Fibroblast of upper back skin (primary cell): ENCODE measurements at places on chromosomes 11 and 22.
A peak's percentile ranks its signal among the peaks of the same experiment; 100 is the strongest.

GRCh38 chr11:79466411-79466810 lies 25.6 kb upstream of the TENM4 start:
- peak; percentile 86 for DNase-seq

DNA sequence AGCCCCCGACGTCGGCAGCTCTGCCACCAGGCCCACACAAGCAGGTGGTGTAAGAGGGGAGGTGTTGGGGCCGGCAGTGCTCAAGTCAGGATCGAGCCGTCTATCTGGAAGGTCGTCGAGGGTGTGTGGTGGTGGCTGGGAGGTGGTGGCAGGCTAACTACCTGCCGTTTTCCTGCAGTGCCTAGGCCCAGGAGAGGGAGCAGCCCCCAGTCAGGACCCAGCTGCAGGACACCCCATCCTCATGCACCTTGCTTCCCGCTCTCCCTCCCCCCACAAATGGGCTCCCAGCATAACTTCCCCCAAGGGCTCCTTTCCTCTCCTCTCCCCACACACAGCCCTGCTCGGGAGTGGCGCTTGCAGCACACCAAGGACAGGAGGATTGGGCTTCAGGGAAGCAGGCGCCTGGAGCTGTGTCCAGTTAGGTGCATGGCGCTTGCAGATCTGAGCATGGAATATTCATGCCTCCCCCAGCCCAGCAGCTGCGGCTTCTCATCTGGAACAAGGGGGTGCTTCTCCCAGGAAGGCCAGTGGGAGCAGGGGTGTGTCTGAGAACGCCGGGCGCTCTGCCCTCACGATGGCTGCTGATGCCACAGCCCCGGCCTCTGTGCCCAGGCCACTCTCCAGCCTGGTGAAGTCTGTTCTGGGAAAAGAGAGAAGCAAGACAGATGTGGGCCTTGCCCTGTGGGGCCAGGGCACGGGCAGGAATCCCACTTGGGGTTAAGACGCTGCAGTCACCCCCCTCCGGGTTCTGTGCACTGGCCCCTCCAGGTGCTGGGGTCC lies 127.7 kb downstream of the IGLL1 start:
- DNase-seq, result no peak

- DNase-seq, result peak; percentile 16
Observed at GRCh38 chr22:20128902-20129746, 2.5 kb upstream of the ZDHHC8 start.

- DNase-seq, result no peak
Observed at GRCh38 chr11:2002042-2002776, 4.6 kb upstream of the H19 start.

- DNase-seq, result no peak
Observed at GRCh38 chr11:119717839-119718534, 11.0 kb downstream of the NECTIN1 start.

- no peak for DNase-seq
Observed at GRCh38 chr11:112132737-112133136, 31.2 kb downstream of the IL18 start.

DNA sequence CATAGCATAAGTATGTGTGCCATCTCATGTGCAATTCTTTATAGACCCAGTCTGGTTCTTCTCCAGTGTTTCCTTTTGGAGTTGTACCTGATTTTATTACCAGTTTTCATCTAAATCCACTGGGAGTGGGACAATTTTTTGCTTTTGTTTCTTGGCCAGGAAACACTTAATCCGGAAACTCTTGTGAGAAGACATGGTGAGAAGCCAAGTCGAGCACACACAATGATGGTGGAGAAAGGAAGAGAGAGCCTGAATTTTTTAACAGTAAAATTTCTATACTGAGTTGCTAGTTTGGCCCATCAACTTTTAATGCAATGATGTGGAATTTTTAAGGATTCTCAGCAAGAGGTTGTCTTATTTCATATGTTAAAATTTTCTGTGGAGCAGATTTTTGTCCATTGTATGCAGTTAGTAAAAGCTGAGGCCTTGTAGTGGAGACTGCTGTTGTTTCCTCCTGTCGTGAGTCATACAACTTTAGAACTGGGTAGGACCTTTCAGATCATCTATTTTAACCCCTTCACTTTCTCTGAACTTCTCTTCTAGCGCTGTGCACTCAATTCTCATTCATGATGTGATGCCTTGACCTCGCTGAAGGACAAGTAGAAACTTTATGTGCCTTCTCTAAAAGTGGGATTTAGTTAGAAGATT lies 17.1 kb downstream of the FAR1 start:
- DNase-seq, result no peak

GRCh38 chr11:204587-205109 lies 2.6 kb downstream of the BET1L start:
- DNase-seq, result no peak
